Nasal cavity respiratory epithelium epithelial cell of viscerocranial mucosa (primary cell): ENCODE measurements at places on chromosomes 2 and 18. TPM values are rescaled to one million over a fixed set of nuclear protein-coding genes. Genes with fewer than 3 reads are reported as not detected.

CPLX4 gene
- not detected in 2 replicates for total RNA-seq

LIMS4 gene
- 1.1 TPM in 1 of 2 replicates, not detected in the other for total RNA-seq

BIRC6 gene
- 103 and 183 TPM in 2 replicates for total RNA-seq

CAVIN2 gene
- 2.1 and 9.3 TPM in 2 replicates for total RNA-seq

CDH19 gene
- under 0.01 TPM in 1 of 2 replicates, not detected in the other for total RNA-seq

SERPINB4 gene
- total RNA-seq, result 1.7 and 63.5 TPM in 2 replicates

PAX3 gene
- 5.8 TPM in 1 of 2 replicates, not detected in the other for total RNA-seq

ABCG8 gene
- total RNA-seq, result not detected in 2 replicates

ERFE gene
- 3.2 and 3.8 TPM in 2 replicates for total RNA-seq

SAG gene
- not detected in 2 replicates for total RNA-seq

ANKRD36C gene
- 5.1 and 16.2 TPM in 2 replicates for total RNA-seq

CLEC4F gene
- total RNA-seq, result not detected in 2 replicates

AFF3 gene
- under 0.01 TPM in 1 of 2 replicates, not detected in the other for total RNA-seq

CDH2 gene
- 0.34 and 6.9 TPM in 2 replicates for total RNA-seq

SLC66A3 gene
- 8.5 and 18.1 TPM in 2 replicates for total RNA-seq

VAMP8 gene
- 38.3 and 42.2 TPM in 2 replicates for total RNA-seq

PLGLB2 gene
- 0.34 and 1.5 TPM in 2 replicates for total RNA-seq

GCC2 gene
- 13.0 and 26.0 TPM in 2 replicates for total RNA-seq

RAB6C gene
- total RNA-seq, result under 0.01 TPM in 2 replicates

COL3A1 gene
- total RNA-seq, result under 0.01 and 11.2 TPM in 2 replicates

AOX1 gene
- 4.2 and 7.5 TPM in 2 replicates for total RNA-seq

ITPRIPL1 gene
- total RNA-seq, result 1.4 and 2.3 TPM in 2 replicates

ITGA4 gene
- under 0.01 and 1.00 TPM in 2 replicates for total RNA-seq

TGFBRAP1 gene
- total RNA-seq, result 17.4 and 27.2 TPM in 2 replicates

SLC23A3 gene
- total RNA-seq, result 0.68 and 3.8 TPM in 2 replicates

CYS1 gene
- under 0.01 and 0.43 TPM in 2 replicates for total RNA-seq

TNFAIP6 gene
- not detected in 2 replicates for total RNA-seq

RAB27B gene
- 31.8 and 45.6 TPM in 2 replicates for total RNA-seq

SCN3A gene
- not detected in 2 replicates for total RNA-seq

GAL3ST2 gene
- total RNA-seq, result 0.36 TPM in 1 of 2 replicates, not detected in the other

TMEM198 gene
- 0.34 and 0.36 TPM in 2 replicates for total RNA-seq

CCDC74A gene
- total RNA-seq, result 1.0 and 5.9 TPM in 2 replicates

TCF7L1 gene
- total RNA-seq, result 0.34 and 3.8 TPM in 2 replicates

NXPH2 gene
- not detected in 2 replicates for total RNA-seq

TMEM37 gene
- 0.43 TPM in 1 of 2 replicates, not detected in the other for total RNA-seq
